ENCODE measurements at places on chromosomes 6 and 20. TPM values are rescaled to one million over a fixed set of nuclear protein-coding genes. Genes with fewer than 3 reads are reported as not detected.

DNA sequence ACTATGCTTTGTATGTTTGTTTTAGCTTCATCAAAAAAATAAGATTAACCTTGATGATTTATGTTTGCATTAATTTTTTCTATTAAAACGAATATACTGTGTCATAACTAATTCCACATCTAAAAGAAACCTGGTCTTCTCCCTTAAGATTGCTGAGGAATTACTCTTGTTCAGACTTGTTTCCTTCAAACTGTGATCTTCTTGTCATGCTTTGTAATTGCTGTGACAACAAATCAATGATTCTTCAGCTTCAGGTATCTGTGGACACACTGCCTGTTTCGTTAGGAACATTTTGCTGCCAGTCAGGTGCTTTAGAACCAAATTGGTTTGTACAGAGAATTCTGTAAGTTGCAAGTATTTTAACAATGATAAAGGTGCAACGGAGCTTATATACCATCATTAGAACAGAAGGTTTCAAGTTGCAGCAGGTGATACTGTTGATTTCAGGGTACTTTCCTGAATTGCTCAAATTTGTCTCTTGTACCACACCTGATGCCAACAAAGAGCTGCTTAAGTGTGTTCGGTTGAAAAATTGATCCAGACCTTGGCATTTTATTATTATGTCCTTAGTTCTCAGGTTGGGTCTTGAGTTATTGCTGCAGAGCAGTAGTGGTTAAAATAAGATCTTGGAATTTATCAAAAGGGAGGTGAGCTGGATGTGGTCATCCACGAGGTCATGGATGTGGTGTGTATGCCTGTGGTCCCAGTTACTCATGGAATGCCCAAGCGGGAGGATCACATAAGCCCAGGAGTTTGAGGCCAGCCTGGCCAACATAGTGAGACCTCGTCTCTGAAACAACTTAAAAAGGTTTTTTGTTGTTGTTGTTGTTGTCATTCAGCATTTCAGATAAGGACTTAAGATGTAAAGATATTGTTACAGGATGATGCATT lies 19.5 kb downstream of the SYTL3 start:
- H3K4me3 ChIP-seq = no peak overlapping the region
- peaks cover 3% of the 10 kb centered on the region for H3K4me1 ChIP-seq
- H3K36me3 ChIP-seq = no peaks in the 10 kb centered on the region
- H3K27ac ChIP-seq = no peak overlapping the region
- no peak for DNase-seq

DNA sequence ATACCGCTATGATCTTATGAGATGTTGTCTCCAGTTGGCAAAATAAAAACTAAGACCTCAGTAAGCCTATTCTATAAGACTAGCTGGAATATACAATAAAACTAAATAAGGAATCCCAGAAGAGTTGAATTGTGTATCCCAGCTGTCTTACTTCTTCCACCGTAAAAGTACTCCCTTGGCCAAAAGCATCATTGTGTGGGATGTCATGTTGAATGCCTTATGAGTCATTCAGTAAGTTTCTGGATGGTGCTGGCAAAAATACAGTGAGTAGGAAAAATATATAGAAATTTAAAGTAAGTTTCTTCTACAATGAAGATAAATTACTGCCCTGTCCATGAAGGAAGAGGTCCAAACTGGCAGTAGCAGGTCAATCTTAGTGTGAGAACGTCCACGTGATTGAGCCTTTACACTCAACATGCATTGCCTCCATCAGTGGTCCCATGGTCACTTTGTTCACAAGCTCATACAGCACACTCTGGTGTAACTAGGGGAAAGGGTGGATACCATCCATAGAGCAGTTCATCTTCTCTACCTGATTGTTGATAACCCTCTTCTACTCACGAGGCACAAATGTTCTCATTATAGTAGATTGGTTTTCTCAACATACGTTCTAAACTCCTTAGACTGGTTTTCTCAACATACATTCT lies 13.7 kb upstream of the ZNF318 start:
- H3K4me3 ChIP-seq = no peak overlapping the region
- H3K36me3 ChIP-seq = no peaks in the 10 kb centered on the region
- H3K27me3 ChIP-seq = peaks cover 18% of the 10 kb centered on the region
- H3K27ac ChIP-seq = no peak overlapping the region
- H3K4me1 ChIP-seq = no peaks in the 10 kb centered on the region
- DNase-seq = no peak

- no peak for DNase-seq
- H3K4me1 ChIP-seq = no peaks in the 10 kb centered on the region
- H3K27me3 ChIP-seq = no peaks in the 10 kb centered on the region
- no peak overlapping the region for H3K4me3 ChIP-seq
- H3K27ac ChIP-seq = no peak overlapping the region
- H3K36me3 ChIP-seq = no peaks in the 10 kb centered on the region
These were observed 827.3 kb downstream of the DHX35 start for GRCh38 chr20:39789411-39789810.

DNA sequence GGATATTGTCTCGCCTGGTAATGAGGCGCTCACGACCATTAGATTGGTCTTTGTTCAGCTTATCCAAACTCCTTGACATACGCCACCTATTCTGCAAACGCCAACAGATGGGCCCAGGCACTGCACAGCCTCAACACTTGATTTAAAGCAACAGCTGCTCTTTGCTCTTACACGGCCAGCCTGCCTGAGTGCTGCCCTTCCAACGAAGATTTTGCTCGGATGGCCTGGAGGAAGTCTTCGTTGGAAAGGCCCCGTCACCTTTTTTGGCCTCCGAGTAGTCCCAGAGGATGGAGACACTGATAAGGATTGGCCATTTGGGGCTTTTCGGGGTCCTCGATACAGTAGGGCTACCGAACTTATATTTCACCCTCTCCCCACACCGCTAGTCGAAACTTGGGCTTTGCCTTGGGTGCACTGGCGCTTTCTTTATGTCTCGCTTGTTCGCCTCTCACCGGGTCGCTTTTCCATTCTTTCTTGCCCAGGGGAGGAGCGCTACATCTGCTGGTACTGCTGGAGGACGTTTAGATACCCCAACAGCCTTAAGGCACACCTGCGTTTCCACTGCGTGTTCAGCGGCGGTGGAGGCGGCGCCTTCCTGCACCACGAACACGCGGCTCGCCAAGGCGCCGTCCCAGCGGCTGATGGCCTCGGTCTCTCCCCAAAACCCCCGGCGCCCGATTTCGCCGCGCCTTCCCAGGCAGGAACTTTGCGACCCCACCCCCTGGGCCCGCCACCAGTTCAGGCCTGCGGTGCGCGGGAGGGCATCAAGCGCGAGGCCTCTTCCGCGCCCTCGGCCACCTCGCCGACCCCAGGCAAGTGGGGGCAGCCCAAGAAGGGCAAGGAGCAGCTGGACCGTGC lies 6.1 kb downstream of the PRDM13 start:
- DNase-seq = no peak
- H3K4me3 ChIP-seq = no peak overlapping the region
- peaks cover 3% of the 10 kb centered on the region for H3K4me1 ChIP-seq
- H3K27ac ChIP-seq = no peak overlapping the region
- no peaks in the 10 kb centered on the region for H3K36me3 ChIP-seq

NKAPL gene
- total RNA-seq = not detected

- H3K27me3 ChIP-seq = no peaks in the 10 kb centered on the region
- H3K27ac ChIP-seq = peak overlapping the region; percentile 96
- no peak for DNase-seq
- no peaks in the 10 kb centered on the region for H3K36me3 ChIP-seq
- peaks cover 47% of the 10 kb centered on the region for H3K4me1 ChIP-seq
- peak overlapping the region; percentile 84 for H3K4me3 ChIP-seq
These were observed 430 bp upstream of the FAM110A start for GRCh38 chr20:833121-833449.

HTR1B gene
- total RNA-seq = not detected

DNA sequence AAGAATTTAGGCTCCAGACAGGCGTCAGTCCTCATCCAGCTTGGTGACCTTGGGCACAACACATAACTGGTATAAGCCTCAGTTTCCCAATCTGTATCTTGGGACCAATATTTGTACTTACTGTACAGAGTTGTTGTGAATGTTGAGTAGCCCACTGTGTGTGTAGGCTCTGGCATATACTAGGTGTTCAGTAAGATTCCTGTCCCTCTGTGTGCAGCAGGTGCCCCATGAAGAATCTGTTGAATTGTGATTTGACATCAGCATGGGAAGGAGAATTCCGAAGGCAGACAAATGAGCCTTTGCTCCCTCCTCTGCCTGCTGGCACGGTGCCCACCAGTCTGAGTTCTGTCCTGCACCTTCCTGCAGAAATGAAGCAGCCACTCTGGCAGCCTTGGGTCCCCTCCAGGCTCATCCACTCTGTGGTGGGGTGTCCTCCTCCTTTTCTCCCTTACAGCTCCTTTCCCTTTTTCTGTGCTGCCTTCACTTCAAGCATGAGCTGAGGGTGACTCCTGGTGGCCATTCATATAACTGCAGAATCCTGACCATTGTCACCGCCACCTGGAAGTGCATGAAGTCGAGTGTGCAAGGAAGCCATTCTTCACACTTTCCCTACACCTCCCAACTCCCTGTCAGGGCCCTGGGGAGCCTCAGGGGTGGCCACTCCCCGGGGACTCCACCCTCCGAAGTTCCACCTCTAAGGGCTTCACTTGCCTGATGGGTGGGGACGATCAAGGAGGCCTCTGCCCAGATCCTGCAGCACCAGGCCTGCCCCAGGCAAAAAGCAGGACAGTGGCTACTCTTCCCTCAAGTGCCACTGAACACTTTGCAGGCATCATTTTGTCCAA lies 48.2 kb downstream of the MRPL14 start:
- H3K4me3 ChIP-seq = no peak overlapping the region
- no peaks in the 10 kb centered on the region for H3K36me3 ChIP-seq
- peaks cover 48% of the 10 kb centered on the region for H3K4me1 ChIP-seq
- peak; percentile 76 for DNase-seq
- H3K27ac ChIP-seq = no peak overlapping the region

DNA sequence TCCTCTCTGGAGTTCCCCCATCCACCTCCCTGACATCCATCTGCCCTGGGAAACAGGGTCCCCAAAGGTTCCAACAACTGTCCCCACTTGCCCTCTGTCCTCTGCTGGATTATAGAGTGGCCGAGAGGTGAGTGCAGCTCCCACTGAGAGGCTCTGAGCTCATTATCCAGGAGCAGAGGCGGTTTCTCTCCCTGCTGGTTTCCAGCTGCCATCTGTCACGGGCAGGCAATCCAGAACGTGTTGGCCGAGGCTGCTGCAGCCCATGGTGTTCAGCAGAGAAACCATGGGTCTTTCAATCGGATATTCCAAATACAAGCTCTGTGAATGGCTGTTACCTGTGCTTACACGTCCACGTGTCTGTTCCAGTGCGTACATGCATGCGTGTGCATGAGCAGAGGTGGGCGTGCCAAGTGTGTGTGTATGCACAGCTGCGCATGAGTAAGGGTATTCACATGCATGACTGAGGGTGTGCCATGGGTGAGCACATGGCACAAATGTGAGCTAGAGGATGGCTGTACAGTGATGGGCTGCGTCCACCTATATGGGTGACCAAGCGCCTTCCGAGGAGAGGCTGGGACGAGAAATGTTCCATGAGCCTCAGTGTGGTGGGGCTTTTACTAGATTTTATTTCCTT lies 183.7 kb upstream of the PMEPA1 start:
- H3K36me3 ChIP-seq = no peaks in the 10 kb centered on the region
- H3K4me3 ChIP-seq = no peak overlapping the region
- H3K4me1 ChIP-seq = no peaks in the 10 kb centered on the region
- H3K27ac ChIP-seq = no peak overlapping the region
- no peak for DNase-seq

NOP56 gene
- 393 TPM for total RNA-seq

ZBP1 gene
- not detected for total RNA-seq

- no peaks in the 10 kb centered on the region for H3K4me1 ChIP-seq
- no peak overlapping the region for H3K4me3 ChIP-seq
- peak; percentile 27 for DNase-seq
- no peak overlapping the region for H3K27ac ChIP-seq
These were observed 13.7 kb downstream of the RAET1E start for GRCh38 chr6:149884215-149884614.

GRCh38 chr6:41931792-41932191 lies 9.8 kb downstream of the CCND3 start:
- no peak for DNase-seq
- H3K27me3 ChIP-seq = no peaks in the 10 kb centered on the region
- H3K4me1 ChIP-seq = peaks cover 17% of the 10 kb centered on the region
- peaks cover 98% of the 10 kb centered on the region for H3K36me3 ChIP-seq

DNA sequence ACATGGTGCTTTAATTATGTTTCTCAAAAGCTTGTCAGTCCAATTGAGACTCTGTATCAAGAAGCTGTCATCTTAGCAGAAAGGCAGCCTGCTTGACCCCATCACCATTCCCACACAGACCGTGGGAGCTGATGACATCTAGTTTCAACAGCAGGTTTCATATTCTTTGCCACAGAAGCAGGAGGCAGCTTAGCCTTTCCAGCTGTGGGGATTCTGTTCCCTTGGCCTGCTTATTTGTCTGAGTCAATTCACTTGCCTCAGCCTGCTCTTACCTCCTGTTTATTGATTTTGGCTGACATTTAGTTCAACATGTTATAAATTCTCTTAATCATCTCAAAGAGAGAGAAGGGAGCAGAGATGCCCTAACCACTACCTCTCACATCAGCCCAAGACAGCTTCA lies 527.7 kb downstream of the ADGRB3 start:
- H3K4me1 ChIP-seq = no peaks in the 10 kb centered on the region
- no peak overlapping the region for H3K4me3 ChIP-seq
- no peak for DNase-seq
- no peak overlapping the region for H3K27ac ChIP-seq

KCNK5 gene
- total RNA-seq = 45.8 TPM

DNA sequence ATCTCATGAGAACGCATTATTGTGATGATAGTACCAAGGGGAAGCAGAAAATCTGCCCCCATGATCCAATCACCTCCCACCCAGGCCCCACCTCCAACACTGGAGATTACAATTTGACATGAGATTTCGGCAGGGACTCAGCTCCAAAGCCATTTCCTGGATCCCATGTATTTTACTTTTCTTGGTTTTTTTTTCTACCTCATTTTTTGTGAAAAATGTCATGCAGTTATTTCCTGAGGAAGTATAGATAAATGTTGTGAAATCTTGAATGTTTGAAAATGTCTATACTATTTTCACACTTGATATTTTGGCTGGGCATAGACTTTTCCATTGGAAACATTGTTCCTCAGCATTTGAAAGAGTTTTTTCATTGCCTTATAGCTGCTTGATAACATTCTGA lies 9.1 kb upstream of the BRPF3 start:
- no peak for DNase-seq
- no peak overlapping the region for H3K27ac ChIP-seq
- H3K27me3 ChIP-seq = no peaks in the 10 kb centered on the region

GRCh38 chr6:37618916-37619590 lies 78.6 kb downstream of the MDGA1 start:
- no peak overlapping the region for H3K27ac ChIP-seq
- peaks cover 57% of the 10 kb centered on the region for H3K27me3 ChIP-seq
- no peak overlapping the region for H3K4me3 ChIP-seq
- no peak for DNase-seq
- peaks cover 11% of the 10 kb centered on the region for H3K4me1 ChIP-seq
- no peaks in the 10 kb centered on the region for H3K36me3 ChIP-seq

DNA sequence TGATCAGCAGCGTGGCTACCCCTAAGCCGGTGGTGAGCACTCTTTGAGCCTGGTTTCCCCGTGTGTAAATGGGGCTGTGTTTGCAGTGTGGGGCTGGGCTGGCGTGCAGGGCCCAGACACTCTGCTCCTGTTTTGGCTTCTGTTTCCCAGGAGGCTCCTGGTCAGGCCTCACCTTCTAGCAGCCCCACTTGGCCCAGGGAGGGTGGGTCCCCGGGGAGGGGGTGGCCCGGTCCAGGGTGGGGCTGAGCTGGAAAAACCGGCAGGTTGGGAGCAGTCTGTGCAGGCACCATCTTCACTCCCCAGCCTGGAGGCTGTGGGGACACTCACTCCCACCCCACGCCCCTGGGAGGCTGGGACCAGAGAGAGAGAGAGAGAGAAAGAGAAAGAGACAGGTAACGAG lies 25.3 kb downstream of the CEBPB start:
- no peaks in the 10 kb centered on the region for H3K4me1 ChIP-seq
- no peaks in the 10 kb centered on the region for H3K36me3 ChIP-seq
- H3K27ac ChIP-seq = no peak overlapping the region
- DNase-seq = no peak
- peaks cover 12% of the 10 kb centered on the region for H3K27me3 ChIP-seq
